PC-9 (cell line): ENCODE measurements at places on chromosomes 2 and 18. TPM values are rescaled to one million over a fixed set of nuclear protein-coding genes. Genes with fewer than 3 reads are reported as not detected.

The SLC11A1 gene
- total RNA-seq: 0.35 and 0.44 TPM in 2 replicates

The MYCN gene
- total RNA-seq: not detected in 2 replicates

The TUBA3E gene
- total RNA-seq: not detected in 2 replicates

The ALK gene
- not detected in 2 replicates for total RNA-seq

The KIF5C gene
- total RNA-seq: 0.07 and 0.23 TPM in 2 replicates

The IL37 gene
- 1.0 and 1.7 TPM in 2 replicates for total RNA-seq

The CCDC141 gene
- not detected in 2 replicates for total RNA-seq

The GCA gene
- 13.4 and 14.9 TPM in 2 replicates for total RNA-seq

The ACMSD gene
- total RNA-seq: not detected in 2 replicates

The SKOR2 gene
- not detected in 2 replicates for total RNA-seq

The ASTL gene
- not detected in 2 replicates for total RNA-seq

The CCDC74A gene
- 3.4 and 4.0 TPM in 2 replicates for total RNA-seq

The AQP12A gene
- total RNA-seq: not detected in 2 replicates

The CDKL4 gene
- total RNA-seq: not detected in 2 replicates

The LOXL3 gene
- 3.1 and 5.0 TPM in 2 replicates for total RNA-seq

The MERTK gene
- 1.6 and 3.4 TPM in 2 replicates for total RNA-seq

The IL18R1 gene
- 1.9 and 3.4 TPM in 2 replicates for total RNA-seq

The ANKRD30B gene
- not detected in 2 replicates for total RNA-seq

The ZBTB7C gene
- total RNA-seq: not detected in 2 replicates

The MYO7B gene
- not detected in 2 replicates for total RNA-seq

The POTEC gene
- total RNA-seq: not detected in 2 replicates

The CHRNG gene
- total RNA-seq: not detected in 2 replicates

The EGR4 gene
- total RNA-seq: not detected in 2 replicates

The TUBA3D gene
- not detected in 2 replicates for total RNA-seq

The KCNIP3 gene
- total RNA-seq: 3.5 and 4.5 TPM in 2 replicates

The PLCD4 gene
- 0.74 and 1.3 TPM in 2 replicates for total RNA-seq

The COL4A4 gene
- 5.6 and 6.0 TPM in 2 replicates for total RNA-seq

The LDLRAD4 gene
- total RNA-seq: 1.2 and 1.7 TPM in 2 replicates

The CDH2 gene
- total RNA-seq: 6.4 and 8.5 TPM in 2 replicates

The RFX8 gene
- not detected in 2 replicates for total RNA-seq

The GPR75 gene
- total RNA-seq: 1.8 and 3.7 TPM in 2 replicates

The ATF2 gene
- 80.9 and 94.5 TPM in 2 replicates for total RNA-seq

The SCN2A gene
- 0.15 TPM in 1 of 2 replicates, not detected in the other for total RNA-seq

The C2orf78 gene
- not detected in 2 replicates for total RNA-seq

The ASB18 gene
- 0.46 TPM in 1 of 2 replicates, not detected in the other for total RNA-seq

The DNAH7 gene
- 2.2 and 3.8 TPM in 2 replicates for total RNA-seq

The FIGN gene
- total RNA-seq: 3.1 and 7.4 TPM in 2 replicates

The SP140L gene
- 15.1 and 23.6 TPM in 2 replicates for total RNA-seq
